Brain microvascular endothelial cell (primary cell): ENCODE measurements at places on chromosomes 5 and 9.

DNA sequence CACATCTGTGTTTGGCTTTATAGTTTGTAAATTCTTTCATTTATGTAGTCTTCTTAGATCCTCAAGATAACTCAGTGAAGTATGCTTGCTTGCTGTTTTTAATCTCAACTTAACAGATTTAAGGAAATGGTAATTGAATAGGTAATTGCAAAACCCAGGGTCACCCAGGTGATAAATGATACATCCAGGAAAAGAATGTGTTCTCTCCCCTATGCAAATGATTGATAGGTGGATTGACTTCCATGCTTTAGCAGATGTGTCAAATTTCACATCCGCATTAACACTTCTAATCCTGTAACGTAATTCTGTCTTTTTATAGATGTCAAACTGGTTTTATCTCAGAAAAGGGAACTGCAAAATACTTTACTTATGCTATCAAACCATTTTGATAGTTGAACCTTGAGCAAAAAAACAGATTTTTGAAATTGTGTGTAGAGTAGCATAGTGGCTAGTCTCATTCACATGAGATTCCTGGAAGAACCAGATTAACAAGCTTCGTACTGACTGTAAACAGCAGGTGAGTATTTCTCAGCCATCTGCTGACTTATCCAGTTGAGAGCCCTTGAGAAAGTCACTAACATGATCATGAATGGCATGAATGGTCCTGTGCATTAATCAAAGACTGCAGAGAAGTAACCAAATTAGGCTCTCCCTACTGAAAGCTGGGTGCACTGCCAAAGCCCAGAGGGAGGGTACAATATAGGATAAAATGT is 86.7 kb upstream of the PAM start:
- DNase-seq: no peak

DNA sequence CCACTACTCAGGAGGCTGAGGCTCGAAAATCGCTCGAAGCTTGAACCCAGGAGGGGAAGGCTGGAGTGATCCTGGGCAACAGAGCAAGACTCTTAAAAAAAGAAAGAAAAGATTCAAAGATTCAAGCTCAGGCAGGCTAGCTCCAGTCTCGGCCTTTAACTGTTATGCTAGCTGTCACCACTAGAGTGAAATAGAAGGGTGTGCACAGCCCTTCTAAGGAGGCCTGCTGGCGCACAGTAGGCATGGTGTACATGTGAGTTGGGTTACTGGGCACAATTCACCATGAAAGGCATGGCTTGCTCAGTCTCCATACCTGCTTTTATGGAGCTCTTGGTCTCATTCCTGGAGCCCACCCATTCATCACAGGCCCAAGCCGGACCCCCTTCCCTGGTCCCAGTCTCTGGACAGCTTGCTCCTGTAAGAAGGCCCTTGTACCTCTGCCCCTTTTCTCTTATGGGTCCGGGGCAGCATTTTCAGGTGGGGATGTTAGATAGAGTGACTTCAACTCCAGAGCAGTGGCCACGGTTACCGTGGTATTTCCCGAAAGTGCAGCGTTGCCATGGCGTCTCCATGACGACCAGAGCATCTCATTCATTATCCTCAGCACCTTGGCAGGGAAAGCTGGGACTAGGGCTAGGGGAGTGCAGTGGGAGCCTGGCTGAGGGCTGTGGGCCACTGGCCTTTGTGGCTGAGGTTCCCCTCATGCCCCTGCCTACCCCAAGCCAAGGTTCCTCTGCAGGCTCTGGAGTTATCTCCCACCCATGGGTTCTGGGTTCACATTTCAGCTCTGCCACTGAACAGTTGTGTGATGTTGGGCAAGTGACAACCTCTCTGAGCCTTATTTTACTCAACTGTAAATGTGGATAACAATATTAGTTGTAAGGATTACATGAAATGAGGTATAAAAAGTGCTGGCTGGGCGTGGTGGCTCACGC is 5.7 kb downstream of the NDST1 start:
- no peak for DNase-seq

DNA sequence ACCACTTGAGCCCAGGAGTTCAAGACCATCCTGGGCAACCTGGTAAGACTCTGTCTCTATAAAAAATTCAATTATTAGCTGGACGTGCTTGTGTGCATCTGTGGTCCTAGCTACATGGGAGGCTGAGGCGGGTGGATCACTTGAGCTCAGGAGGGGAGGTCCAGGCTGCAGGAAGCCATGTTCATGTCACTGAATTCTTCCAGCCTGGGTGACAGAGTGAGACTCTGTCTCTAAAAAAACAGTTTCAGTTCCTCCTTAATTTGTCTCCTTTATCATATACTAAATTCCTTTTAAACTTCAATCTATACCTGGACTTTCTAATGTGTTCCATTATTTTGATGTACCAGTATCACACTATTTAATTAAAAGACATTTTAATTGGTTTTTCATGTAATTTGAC is 422.2 kb upstream of the TLE4 start:
- DNase-seq: no peak

DNA sequence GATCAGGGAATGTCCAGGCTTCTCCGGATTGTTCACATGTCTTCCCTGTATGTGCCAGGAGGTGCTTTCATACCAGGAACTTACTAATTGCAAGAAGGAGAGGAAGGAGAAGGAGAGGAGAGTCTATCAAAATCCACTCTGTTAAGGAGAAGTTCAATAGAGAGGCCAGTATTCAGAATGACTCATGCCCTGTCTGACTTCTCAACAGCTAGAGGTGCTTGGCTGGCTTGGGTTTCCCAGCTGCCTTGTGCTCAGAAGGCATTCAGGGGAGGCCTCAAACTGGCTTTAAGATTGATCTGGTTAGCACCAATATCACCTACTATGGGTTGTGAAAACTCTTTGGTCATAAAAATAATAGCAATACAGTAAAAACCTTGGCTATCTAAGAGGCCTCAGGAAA is 167.9 kb upstream of the GLRA1 start:
- peak; percentile 2 for DNase-seq

GRCh38 chr5:139746691-139747582 is 48.7 kb upstream of the PSD2 start:
- no peak for DNase-seq

GRCh38 chr9:123544007-123544827 is 188.2 kb downstream of the CRB2 start:
- peak; percentile 10 for DNase-seq

DNA sequence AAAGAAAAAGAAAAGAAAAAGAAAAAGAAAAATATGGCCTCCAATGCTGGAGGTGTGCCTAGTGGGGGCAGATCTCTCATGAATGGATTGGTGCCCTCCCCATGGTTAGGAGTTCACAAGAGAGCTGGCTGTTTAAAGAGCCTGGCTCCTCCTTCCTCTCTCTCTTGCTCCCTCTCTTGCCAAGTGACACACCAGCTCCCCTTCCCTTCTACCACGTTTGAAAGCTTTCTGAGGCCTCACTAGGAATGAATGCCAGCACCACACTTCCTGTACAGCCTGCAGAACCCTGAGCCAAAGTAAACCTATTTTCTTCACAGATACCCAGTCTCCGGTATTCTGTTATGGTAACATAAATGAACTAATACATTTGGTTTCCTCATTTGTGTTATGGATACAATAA is 14.4 kb upstream of the GALNT10 start:
- DNase-seq: peak; percentile 60

- DNase-seq: peak; percentile 16
Observed at GRCh38 chr9:32344551-32345182, 39.8 kb upstream of the ACO1 start.

DNA sequence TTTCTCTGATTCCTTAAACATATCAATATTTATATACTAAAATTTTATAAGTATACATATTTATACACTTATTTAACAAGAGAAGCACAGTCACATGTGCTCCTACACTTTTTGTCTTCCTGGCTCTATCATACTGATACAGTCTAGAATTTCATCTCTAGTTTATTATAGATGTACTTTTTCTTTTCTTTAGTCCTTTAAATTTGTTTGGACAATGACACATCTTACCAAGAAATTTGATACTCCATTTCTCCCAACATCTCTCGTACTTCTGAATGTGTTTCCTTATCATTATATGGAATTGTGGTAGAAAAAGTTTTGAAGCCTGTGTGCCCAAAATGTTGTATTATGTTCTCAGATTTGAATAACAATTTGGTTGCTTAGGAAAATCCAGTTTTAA is 104.6 kb downstream of the DMRT2 start:
- DNase-seq: no peak

DNA sequence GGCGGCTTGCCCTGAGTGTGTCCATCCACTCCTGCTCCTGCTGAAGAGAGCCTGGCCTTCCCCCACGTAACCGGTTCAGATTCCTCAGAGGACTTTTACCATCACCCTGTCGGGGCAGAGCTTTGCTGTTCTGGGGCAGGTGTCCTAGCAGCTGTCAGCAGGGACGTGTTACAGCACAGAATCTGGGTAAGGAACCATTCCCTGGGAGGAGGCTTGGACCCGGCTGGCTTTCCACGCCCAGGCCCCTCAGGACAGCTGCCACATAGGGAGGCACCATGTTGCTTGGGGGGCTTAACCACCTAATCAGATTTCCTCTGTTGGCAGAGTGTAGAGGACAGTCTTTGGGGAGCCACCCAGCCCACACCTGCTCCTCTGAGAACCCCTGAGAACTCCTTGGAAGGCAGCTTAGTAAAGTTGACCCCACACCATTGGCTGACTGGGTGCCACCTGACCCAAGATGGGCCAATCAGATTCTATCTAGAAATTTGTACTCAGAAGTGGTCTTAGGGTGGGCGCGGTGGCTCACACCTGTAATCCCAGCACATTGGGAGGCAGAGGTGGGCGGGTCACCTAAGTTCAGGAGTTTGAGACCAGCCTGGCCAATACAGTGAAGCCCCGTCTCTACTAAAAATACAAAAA is 23.3 kb upstream of the EEIG1 start:
- no peak for DNase-seq

- no peak for DNase-seq
Observed at GRCh38 chr9:115208501-115208900, 90.5 kb upstream of the TNC start.

- no peak for DNase-seq
Observed at GRCh38 chr5:178765753-178766300, 35.4 kb upstream of the ZNF354A start.

- no peak for DNase-seq
Observed at GRCh38 chr9:137759117-137759516, 118.5 kb upstream of the CACNA1B start.

- DNase-seq: no peak
Observed at GRCh38 chr9:105712297-105712696, 18.0 kb downstream of the TMEM38B start.

- DNase-seq: no peak
Observed at GRCh38 chr5:82287625-82288024, 9.5 kb upstream of the RPS23 start.

GRCh38 chr9:2496934-2497333 is 124.7 kb upstream of the VLDLR start:
- DNase-seq: no peak

GRCh38 chr5:35442885-35443639 is 174.6 kb upstream of the SPEF2 start:
- DNase-seq: peak; percentile 11

- DNase-seq: no peak
Observed at GRCh38 chr5:17897776-17898175, 263.5 kb downstream of the TAF11L14 start.

- no peak for DNase-seq
Observed at GRCh38 chr9:33187519-33188218, 20.5 kb upstream of the B4GALT1 start.

DNA sequence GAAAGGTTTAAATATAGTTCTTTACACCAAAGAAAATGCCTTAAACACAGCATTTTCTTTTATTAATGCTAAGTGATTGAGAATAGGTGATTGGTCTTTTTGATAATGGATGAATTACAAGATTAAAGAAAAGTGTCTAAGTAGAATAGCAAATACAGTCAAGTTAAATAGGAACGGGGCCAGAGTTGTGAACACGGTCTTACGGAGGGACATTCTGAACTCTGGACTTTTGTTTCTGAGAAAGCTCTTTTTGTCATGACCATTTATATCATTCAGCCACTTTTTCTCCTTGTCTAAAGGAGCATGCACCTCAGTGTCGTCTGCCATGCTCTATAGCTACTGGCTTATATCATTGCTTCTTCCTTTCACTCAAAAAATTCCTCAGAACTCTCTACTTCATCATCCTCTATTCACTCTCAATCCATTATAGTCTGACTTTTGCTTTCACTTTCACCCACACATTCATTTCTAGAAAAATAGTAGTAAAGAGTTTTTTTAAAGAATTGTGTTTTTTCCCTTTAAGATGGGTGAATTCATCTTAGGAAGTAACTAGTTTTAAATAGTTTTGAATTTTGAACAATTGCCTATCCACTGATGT is 263.0 kb upstream of the FBXL7 start:
- DNase-seq: no peak

- DNase-seq: no peak
Observed at GRCh38 chr9:18319918-18320445, 154.0 kb upstream of the ADAMTSL1 start.

- no peak for DNase-seq
Observed at GRCh38 chr5:95191330-95191729, 93.6 kb downstream of the MCTP1 start.

GRCh38 chr9:17490110-17490509 is 88.8 kb upstream of the SH3GL2 start:
- DNase-seq: no peak

DNA sequence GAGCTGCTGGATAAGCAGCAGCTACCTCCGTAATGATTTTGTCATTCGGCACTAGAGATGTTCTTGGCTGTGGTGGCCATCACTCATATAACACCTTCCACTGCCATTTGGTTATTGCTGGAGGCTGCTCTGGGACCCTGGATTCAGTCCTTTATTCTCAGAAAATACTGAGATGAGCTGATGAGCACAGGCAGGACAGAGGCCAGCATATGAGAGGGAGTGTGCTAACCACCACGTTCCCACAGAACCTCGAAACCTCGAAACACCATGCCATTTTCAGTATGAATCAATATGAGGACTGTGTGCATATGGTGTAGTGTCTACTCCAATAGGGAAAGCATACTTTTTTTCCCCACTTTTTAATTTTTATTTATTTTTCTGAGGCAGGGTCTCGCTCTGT is 56.6 kb downstream of the ADAM19 start:
- no peak for DNase-seq

DNA sequence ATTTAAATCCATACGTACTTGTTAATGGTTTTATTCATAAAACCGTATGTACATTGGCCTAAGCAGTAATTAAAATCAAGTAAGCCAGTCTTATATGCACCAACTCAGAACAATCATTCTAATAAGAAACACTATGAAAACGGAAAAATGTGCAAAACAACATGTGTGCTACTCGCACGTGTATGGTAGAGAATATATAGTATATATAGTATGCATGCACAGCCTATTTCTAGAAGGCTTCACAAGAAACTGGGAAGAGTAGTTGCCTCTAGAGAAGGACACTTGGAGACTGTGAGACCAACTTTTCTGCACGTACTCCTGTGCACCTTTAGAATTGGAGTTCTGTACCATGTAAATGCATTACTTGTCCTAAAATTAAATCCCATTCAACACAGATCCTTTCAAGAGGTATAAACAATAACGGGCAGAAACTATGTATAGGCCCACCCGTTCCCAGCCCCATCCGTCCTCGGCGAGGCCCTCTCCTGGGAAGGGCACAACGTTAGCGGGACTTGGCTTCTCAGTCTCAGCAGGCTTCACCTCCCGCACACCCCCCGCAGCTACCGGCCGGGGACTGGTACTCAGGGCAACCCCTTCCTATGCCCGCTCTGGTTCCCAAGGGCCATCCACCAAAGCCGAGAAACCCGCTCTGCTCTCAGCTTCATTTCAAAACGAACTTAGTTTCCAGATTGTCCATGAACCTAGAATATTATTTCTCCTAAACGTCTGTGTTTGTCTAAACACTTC is 2.0 kb downstream of the CDC14B start:
- no peak for DNase-seq
